ENCODE measurements at places on chromosomes 1 and 21. TPM values are rescaled to one million over a fixed set of nuclear protein-coding genes. Genes with fewer than 3 reads are reported as not detected.

C1QTNF12 gene
- 1.2 TPM for polyA plus RNA-seq

AVPR1B gene
- not detected for polyA plus RNA-seq

PADI4 gene
- 0.11 TPM for polyA plus RNA-seq

TFAP2E gene
- 1.1 TPM for polyA plus RNA-seq

ANKRD35 gene
- 2.6 TPM for polyA plus RNA-seq

PIP5K1A gene
- polyA plus RNA-seq = 19.8 TPM

KAZN gene
- polyA plus RNA-seq = 13.8 TPM

ADCY10 gene
- polyA plus RNA-seq = 0.07 TPM

SPATC1L gene
- 21.3 TPM for polyA plus RNA-seq

GRCh38 chr1:180925471-180926051 is 12.9 kb downstream of the KIAA1614 start:
- no peaks in the 10 kb centered on the region for H3K27me3 ChIP-seq
- no peak for DNase-seq
- no peak overlapping the region for H3K4me3 ChIP-seq

- DNase-seq = no peak
- no peaks in the 10 kb centered on the region for H3K27me3 ChIP-seq
- H3K27ac ChIP-seq = peak overlapping the region; percentile 53
- peaks cover 11% of the 10 kb centered on the region for H3K4me1 ChIP-seq
- H3K4me3 ChIP-seq = no peak overlapping the region
These were observed 35.1 kb downstream of the NUAK2 start for GRCh38 chr1:205286335-205286950.

DNA sequence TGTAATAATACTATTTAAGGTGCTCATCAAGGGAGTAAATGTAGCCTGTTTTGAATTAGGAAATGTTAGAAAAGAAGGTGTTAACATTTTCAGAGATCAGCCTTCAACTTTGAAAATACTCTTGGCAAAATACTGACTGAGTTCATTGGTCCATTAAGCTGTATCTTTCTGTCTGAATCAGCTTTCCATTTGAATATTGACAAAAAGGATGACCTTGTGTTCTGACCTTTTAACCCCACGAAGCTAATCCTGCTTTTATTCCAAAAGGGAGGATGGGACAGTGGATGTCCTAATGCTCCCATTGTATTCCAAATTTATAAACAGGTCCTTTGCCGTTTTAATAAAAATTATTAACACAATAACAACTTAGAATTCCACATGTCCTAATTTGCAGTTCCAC is 259.7 kb upstream of the NRIP1 start:
- H3K27me3 ChIP-seq = no peaks in the 10 kb centered on the region
- no peaks in the 10 kb centered on the region for H3K36me3 ChIP-seq
- H3K27ac ChIP-seq = no peak overlapping the region
- no peak overlapping the region for H3K4me3 ChIP-seq

DNA sequence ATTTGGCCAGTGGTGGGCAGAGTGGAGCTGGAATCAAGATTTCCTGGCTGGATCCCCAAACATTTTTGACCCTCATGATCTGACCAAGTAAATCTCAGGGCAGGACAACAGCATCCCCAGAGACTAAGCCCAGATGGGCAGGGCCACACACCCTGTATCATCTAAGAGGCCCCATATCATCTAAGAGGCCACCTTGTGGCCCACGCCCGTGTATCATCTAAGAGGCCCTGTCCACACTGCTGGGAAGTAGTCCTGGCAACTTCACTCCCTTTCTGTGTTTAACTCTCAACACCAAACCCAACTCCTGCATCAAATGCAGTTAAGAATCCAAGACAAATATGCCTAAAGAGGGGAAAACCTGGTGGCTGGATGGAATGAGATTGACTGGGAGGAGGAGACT is 81.6 kb upstream of the SSX2IP start:
- no peak overlapping the region for H3K27ac ChIP-seq
- H3K4me3 ChIP-seq = no peak overlapping the region
- H3K27me3 ChIP-seq = no peaks in the 10 kb centered on the region
- no peak for DNase-seq
- H3K36me3 ChIP-seq = no peaks in the 10 kb centered on the region

DNA sequence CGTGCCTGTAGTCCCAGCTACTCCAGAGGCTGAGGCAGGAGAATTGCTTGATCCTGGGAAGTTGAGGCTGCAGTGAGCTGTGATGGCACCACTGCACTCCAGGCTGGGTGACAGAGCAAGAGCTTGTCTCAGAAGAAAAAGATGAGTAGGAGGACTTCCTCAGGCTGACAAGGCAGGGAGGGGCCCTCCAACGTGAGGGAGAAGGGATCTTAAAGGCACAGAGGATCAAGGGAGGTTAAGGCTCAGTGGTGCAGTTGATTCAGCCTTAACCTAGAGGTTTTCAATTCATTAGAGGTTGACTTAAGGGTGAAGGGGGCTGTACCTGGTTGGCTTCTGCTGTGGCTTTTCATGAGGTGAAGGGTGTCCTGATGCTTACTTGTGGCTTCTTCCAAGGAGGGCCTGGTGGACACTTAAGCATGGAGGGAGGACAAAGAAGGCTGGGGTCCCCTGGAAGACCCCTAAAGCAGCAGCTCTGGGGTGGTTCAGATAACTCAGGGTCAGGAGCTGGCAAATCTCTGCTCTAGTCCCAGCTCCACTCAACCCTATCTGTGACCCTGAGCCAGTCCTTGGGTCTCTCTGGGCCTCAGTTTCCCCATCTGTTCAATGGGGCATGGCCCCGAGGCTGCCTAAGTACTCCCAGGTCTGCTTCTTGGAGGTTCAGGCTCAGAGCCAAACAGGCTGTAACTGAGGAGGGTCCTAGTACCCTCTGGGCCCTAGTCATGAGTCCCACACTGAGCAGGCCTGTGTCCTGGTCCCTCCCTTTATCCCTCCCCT is 6.3 kb downstream of the EXTL1 start:
- no peak for DNase-seq
- H3K4me1 ChIP-seq = no peaks in the 10 kb centered on the region
- H3K36me3 ChIP-seq = no peaks in the 10 kb centered on the region
- no peak overlapping the region for H3K4me3 ChIP-seq
- H3K27ac ChIP-seq = no peak overlapping the region

GRCh38 chr21:15624646-15625045 is 105.1 kb upstream of the USP25 start:
- no peak overlapping the region for H3K27ac ChIP-seq
- no peak overlapping the region for H3K4me3 ChIP-seq
- DNase-seq = no peak
- no peaks in the 10 kb centered on the region for H3K4me1 ChIP-seq

GRCh38 chr1:203682473-203683383 is 56.1 kb downstream of the ATP2B4 start:
- no peak overlapping the region for H3K4me3 ChIP-seq
- no peaks in the 10 kb centered on the region for H3K27me3 ChIP-seq
- no peaks in the 10 kb centered on the region for H3K36me3 ChIP-seq
- no peak for DNase-seq
- no peak overlapping the region for H3K27ac ChIP-seq

DNA sequence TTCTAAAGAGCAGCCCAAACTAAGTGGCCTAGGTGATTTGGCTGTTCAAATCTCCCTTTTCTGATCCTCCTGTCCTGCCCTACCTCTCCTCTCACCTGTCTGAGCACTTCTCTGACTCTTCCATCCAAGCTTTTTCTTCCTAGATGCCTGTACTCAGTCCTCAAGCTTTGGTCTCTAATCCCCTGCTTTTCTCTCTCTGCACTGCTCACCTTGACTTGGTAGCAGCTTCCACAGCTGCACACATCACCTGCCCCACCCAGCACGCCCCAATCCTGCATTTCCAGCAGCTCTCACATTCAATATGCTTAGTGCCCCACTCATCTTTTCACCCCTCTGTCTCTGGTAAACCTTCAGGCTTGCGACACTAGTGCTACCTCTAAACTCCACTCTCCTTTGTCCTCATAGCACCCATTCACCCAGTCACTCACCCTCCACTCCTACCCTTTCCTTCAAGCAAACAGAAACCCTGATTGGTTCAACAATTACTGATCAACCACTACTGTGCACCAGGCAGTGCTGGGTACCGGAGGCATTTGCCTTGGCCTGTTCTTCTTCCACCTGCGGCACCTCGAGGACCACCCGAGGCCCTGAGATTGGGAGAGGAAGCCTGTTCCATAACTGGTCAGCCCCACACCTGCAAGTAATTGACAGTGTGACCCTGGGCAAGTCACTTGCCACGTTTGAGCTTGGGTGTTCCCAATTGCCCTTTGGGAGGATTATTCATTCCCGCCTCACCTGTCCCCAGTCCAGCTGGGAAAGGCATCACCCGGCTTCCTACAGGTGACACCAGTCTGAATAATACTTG is 136.1 kb upstream of the EDN2 start:
- no peak overlapping the region for H3K4me3 ChIP-seq
- H3K27me3 ChIP-seq = no peaks in the 10 kb centered on the region
- H3K36me3 ChIP-seq = no peaks in the 10 kb centered on the region
- no peaks in the 10 kb centered on the region for H3K4me1 ChIP-seq

- H3K36me3 ChIP-seq = no peaks in the 10 kb centered on the region
- no peak for DNase-seq
- H3K4me1 ChIP-seq = no peaks in the 10 kb centered on the region
- H3K4me3 ChIP-seq = no peak overlapping the region
- H3K27ac ChIP-seq = no peak overlapping the region
These were observed 233.6 kb upstream of the FMN2 start for GRCh38 chr1:239858057-239858456.

GRCh38 chr21:26098772-26099397 is 71.7 kb downstream of the APP start:
- no peaks in the 10 kb centered on the region for H3K36me3 ChIP-seq
- no peaks in the 10 kb centered on the region for H3K4me1 ChIP-seq
- no peak overlapping the region for H3K27ac ChIP-seq
- no peak for DNase-seq
- no peaks in the 10 kb centered on the region for H3K27me3 ChIP-seq

- no peak for DNase-seq
- H3K27ac ChIP-seq = no peak overlapping the region
- no peaks in the 10 kb centered on the region for H3K27me3 ChIP-seq
- H3K36me3 ChIP-seq = no peaks in the 10 kb centered on the region
These were observed 56.1 kb downstream of the HMCN1 start for GRCh38 chr1:185790194-185790735.

DNA sequence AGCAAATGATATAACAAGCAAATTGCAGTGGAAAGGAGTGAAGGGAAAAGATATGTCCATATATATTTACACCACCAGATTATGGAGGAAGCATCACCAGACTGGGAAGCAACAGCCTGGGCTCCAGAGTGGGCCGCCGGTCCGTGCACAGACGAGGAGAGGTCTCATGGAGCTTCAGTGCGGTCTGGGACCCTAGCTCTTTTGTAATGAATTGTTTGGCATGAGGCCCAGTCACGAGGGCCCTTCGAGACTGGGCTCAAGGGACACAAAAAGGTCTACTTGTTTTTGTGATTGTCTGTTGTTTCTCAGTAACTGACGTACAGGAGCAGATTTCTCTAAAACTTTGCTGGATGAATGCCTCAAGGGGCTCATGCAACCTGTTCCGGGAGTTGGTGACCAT is 12.9 kb upstream of the STUM start:
- no peaks in the 10 kb centered on the region for H3K27me3 ChIP-seq
- H3K4me3 ChIP-seq = no peak overlapping the region
- H3K27ac ChIP-seq = no peak overlapping the region
- H3K36me3 ChIP-seq = no peaks in the 10 kb centered on the region

- H3K4me3 ChIP-seq = no peak overlapping the region
- H3K27me3 ChIP-seq = no peaks in the 10 kb centered on the region
- no peak overlapping the region for H3K27ac ChIP-seq
- DNase-seq = no peak
- no peaks in the 10 kb centered on the region for H3K36me3 ChIP-seq
These were observed 35.1 kb downstream of the FRRS1 start for GRCh38 chr1:99731384-99731783.

- no peaks in the 10 kb centered on the region for H3K27me3 ChIP-seq
- DNase-seq = no peak
- no peak overlapping the region for H3K4me3 ChIP-seq
- H3K36me3 ChIP-seq = no peaks in the 10 kb centered on the region
These were observed 40.5 kb upstream of the HMCN1 start for GRCh38 chr1:185693654-185694053.

DNA sequence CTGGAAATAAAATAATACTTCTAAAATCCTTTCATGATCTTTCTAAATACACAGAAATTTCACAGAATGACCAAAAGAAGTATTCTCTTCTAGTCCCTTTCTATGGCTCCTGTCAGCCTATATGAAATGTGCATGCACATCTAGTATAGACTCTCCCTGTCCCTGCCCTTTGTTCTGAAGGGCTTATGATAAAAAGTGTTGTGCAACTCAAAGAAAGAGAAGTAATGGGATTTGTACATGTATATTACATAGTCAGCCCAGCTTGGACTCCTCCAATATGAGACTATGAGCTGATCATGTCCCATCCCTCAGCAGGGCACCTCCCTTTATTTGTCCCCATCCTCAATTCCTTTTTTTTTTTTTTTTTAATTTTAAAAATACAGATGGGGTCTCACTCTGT is 42.1 kb upstream of the LAX1 start:
- no peak overlapping the region for H3K4me3 ChIP-seq
- H3K27ac ChIP-seq = no peak overlapping the region
- no peak for DNase-seq
- H3K36me3 ChIP-seq = no peaks in the 10 kb centered on the region
- H3K4me1 ChIP-seq = no peaks in the 10 kb centered on the region
- H3K27me3 ChIP-seq = no peaks in the 10 kb centered on the region

DNA sequence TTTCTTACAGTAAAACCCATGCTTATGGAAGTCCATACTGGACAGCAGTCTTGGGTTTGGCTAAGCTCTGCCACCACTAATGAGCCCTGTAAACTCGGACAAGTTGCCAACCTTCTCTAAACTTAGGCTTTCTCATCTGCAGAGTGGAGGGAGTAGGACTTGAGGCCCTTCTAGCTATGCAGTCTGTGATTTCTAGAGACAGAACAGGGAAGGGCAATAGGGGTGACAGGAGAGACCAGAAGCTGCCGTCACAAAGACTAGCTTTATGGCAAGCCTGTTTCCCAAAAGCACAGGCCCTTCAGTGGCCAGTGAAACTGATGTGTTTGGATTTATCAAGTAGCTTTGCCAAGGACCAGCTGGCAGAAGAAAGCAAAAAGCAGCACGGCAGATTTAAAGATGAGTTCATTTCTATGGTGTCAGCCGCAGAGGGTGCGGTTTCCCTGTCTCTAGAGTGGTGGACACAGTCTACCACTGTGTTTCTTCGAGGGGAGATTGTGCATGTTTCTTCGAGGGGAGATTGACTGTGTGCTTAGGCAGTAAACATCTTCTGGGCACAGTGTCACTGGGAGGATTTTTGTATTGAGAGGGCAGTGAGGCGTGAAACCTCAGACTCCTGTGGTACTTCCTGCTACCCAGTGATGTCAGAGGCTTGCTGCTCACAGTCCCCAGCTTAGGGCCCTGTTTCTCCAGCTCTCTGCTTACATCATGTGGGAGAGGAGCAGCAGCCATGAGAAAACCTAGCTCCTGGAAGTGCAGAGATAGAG is 119.0 kb downstream of the ROR1 start:
- no peak for DNase-seq
- H3K4me1 ChIP-seq = no peaks in the 10 kb centered on the region
- H3K27me3 ChIP-seq = no peaks in the 10 kb centered on the region
- H3K36me3 ChIP-seq = no peaks in the 10 kb centered on the region

DNA sequence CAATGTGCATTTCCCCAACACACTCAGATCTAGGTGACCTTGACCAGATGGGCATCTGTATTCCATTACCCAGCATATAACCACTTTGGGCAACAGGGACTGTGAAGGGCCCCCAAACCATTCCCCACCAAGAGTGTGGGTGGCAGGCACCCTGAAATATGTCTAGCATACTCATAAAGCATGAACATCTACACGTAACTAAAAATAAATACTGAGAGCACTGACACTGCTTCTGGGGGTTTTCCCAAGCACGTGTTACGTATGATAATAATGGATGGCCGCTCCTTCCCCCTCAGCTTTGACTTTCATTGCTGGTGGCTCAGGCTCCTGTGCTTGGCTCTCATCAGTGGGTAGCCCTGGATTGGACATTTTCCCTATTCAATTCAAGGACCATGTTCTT is 39.1 kb downstream of the IGSF3 start:
- DNase-seq = no peak
- no peak overlapping the region for H3K27ac ChIP-seq
- no peaks in the 10 kb centered on the region for H3K36me3 ChIP-seq
- H3K27me3 ChIP-seq = no peaks in the 10 kb centered on the region
- no peak overlapping the region for H3K4me3 ChIP-seq

All from ovary (tissue), 10 donors.